ENCODE measurements at places on chromosomes 6 and 20.
A peak's percentile ranks its signal among the peaks of the same experiment; 100 is the strongest.

DNA sequence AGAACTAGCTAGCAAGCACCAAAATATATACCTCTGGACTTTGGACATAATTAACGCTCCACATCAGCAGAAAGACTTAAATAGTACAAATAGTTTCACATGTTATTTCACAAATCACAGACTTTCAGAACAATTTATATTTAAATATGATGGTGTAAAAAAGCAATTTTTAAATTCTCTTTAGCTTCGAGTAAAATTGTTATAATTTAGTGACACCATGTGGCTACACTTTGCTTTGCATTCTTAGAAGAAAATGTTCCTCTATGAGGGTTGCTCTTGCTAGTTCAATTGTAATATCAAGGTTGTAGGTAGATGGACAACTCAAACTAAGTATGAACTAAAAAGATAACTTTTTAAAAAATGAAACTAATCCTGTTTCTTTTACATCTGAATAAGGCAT lies 69.0 kb downstream of the BTBD9 start:
- DNase-seq, result peak; percentile 40

DNA sequence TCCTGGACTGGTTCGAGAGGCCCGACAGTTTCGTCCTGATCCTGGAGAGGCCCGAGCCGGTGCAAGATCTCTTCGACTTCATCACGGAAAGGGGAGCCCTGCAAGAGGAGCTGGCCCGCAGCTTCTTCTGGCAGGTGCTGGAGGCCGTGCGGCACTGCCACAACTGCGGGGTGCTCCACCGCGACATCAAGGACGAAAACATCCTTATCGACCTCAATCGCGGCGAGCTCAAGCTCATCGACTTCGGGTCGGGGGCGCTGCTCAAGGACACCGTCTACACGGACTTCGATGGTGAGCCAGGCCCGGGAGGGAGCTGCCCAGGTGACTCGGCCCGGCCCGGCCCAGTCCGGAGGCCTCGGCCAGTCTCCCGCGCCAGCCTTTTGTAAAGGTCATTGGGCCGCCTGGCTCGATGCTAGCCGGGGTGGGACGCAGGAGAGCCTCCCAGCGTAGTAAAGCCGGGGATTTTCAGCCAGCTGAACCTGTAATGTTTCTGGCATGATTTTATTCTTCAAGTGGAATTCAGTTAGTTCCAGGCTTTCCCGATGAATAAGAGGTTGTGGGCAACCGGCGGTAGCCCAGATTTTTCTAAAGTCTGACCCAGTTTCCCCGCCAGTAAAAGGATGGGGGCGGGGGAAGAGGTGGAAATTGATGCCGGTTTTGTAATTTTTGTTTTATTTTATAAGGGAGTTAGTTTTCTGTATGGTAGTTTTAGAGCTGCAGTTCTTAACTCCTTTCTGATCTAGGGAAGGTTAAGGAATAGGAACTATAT lies 1.4 kb downstream of the PIM1 start:
- DNase-seq, result peak; percentile 52

GRCh38 chr20:32325706-32326503 lies 32.2 kb upstream of the ASXL1 start:
- DNase-seq, result peak; percentile 78

- DNase-seq, result peak; percentile 67
Observed at GRCh38 chr6:89073014-89073620, 7.4 kb upstream of the PNRC1 start.

- no peak for DNase-seq
Observed at GRCh38 chr20:58596750-58597248, 54.3 kb upstream of the STX16 start.

DNA sequence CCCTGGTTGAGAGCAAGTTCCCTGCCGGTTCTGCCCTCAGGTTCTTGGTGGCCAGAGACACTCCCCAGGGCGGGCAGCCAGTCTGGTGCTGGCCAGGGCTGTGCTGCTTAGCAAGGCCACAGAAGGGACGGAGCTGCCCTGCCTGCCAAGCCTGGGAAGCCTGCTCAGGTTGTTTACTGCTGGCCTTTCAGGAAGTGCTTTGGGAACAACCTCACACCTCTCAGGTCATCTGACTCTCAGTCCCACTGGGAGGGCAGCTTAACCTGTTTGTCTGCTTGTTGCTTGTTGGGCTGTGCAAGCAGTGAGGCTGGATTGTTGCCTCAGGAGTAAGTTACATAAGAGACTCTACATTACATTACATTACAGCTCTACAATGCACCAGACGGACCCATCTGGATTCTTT lies 75.8 kb upstream of the AFDN start:
- DNase-seq, result no peak

GRCh38 chr6:164528539-164528938 lies 780.9 kb downstream of the C6orf118 start:
- no peak for DNase-seq
